ENCODE measurements at places on chromosomes 16 and 17.

- peak; percentile 90 for DNase-seq
These were observed 12.0 kb upstream of the CD300A start for GRCh38 chr17:74454197-74455024.

DNA sequence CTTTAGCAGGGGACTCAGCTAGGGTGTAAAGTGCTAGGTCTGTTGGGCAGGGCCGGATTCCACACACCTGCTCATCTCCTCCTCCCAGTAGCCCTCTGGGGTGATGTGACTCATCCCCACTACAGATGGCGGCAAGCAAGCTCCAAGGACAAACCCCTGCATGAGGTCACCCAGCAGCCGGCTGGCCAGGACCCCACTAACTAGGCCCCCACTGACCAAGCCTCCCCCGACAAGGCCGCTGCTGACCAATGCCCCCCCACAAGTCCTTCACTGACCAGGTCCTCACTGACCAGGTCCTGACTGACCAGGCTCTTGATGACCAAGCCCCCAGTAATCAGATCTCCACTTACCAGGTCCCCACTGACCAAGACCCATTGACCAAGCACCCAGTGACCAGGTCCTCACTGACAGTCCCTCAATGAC lies 36.7 kb downstream of the TNFRSF13B start:
- no peak for DNase-seq

DNA sequence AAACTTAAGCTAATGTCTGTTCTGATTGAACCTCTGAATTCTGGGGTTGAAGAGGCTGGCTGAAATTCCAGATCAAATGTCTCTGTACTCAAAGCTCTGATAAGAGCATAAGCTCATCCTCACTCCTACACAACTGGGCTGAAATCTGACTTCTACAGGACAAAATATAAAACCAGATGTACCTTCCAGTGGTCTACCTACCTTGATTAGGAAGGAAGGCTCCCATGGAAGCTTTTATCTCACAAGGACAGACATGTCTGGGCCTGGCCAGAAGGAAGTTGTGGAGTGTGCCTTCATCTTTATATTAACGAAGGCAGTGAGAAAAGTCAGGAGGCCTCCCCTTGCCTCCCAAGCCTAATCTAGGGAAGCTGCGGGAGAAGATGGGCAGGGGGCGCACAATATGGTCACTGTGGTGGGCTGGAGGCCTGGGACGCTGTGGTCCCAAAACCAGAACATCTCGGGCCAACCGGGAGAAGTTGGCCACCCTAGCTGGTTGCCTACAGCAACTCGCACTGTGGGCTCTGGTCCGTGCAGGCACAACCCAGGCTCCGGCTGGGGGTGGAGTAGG lies 55.6 kb upstream of the LRRC37A3 start:
- DNase-seq: no peak

GRCh38 chr16:77722309-77723107 lies at the start of gene NUDT7:
NUDT7 (plus strand) TSS chr16:77722514; CDS start chr16:77722583, 69 bp downstream.
- DNase-seq: peak; percentile 99

DNA sequence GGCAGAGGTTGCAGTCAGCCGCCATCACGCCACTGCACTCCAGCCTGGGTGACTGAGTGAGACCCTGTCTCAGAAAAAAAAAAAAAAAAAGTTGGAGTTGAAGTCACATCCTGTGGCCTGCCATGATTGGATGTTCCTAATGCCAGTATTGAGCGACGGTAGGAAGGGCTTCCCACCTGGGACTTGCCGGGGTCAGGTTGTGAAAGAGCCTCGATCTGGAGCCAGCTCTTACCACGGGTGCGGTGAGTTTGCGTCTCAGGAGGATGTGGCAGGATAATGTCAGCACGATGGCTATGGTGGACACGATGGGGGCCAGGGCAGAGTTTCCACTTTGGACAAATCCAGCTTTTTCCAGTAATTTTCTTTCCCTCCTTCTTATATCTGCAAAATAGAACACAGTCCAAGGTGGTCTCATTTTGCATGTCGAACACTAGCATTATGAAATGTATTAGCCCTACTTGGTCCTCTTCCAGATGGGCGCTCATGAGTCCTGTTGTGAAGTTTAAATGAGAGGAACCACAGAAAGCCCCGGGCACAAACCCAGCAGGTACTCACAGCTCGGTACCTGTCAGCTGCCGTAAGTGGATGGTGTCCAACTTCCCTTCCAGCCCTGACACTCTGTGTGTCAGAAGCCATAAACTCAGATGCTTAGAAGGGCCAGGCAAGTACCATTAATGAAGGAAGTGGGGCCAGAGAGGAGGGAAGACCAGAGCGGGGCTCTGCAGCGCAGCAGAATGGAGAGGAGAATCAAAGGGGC lies 22.2 kb downstream of the ABCC12 start:
- DNase-seq: no peak

GRCh38 chr16:11658896-11659708 lies 9.2 kb upstream of the SNN start:
- DNase-seq: no peak

GRCh38 chr17:69961501-69962145 lies 113.4 kb upstream of the KCNJ16 start:
- no peak for DNase-seq

DNA sequence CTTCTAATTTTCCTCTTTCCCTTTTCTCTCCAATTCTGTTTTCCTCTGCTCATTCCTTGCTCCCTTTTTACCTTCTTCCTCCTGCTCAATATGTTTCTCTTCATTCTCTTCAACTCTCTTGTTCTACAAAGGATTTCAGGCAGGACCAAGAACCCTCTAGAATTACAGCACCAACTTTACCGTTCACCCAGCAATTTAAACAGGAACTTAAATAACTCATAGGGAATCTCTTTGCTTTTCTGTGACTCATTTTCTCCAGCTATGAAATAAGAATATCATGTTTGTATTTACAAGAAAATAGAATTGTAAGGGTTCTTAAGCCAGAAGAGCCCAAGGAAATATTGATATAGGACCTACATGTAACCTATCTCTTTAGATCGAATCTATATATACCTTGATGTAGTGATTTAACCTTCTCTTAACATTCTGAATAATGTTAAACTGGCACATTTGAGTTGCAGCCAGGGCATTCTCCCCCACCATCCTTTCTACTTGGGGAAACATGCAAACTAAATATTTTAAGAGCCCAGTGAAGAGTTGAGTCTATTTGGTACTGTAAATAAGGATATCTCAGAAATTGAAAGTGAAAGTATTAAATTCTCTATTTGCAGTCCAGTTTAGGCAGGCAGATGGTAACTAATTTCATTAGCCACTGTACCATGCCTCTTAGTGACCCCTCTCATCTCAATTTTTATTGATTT lies 137.0 kb downstream of the ANKFN1 start:
- no peak for DNase-seq

DNA sequence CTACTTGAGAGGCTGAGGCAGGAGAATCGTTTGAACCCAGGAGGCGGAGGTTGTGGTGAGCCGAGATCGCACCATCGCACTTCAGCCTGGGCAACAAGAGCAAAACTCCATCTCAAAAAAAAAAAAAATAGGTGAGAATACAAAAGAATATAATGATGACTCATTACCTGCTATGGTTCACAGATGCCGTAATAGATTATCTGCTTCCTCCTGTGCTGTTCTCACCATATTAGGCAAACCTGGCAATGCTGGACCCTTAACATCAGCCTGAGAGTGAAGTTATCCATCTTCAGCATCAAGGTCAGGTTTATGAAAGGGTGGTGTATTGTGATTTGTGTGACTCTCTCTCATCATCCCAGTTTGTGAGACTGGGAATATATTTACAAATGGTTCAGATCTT lies 271.3 kb upstream of the CPHXL start:
- no peak for DNase-seq

GRCh38 chr16:1923299-1924034 lies 5.3 kb upstream of the HS3ST6 start:
- no peak for DNase-seq

DNA sequence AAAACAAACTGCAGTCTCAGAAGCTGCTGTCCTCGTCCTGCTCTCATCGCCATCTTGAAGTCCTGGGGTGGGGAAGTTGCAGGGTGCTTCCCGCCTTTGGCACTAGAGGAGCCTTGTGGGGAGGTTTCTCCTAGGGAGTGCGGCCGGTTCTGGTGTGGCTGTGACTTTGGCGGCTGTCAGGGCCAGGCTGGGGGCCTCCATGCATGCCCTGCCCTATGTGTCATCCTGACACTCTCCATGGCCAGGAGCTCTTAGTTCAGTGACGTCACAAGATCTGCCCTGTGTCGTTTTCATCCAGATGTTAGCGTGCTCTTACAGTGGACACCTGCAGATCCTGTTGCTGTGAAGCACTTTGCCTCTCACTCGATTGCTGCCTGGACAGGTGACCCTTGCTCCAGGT lies 49.6 kb downstream of the PLD6 start:
- no peak for DNase-seq

- DNase-seq: no peak
These were observed 80.1 kb downstream of the PMP22 start for GRCh38 chr17:15184872-15185624.

- no peak for DNase-seq
These were observed at the start of gene CACNG4 for GRCh38 chr17:66963909-66964771. CACNG4 (plus strand) TSS chr17:66964707; CDS start chr17:66964912, 205 bp downstream.

GRCh38 chr16:57388359-57389086 lies 16.0 kb upstream of the CCL17 start:
- DNase-seq: no peak

GRCh38 chr17:16398270-16399267 lies 16.8 kb upstream of the TRPV2 start:
- DNase-seq: peak; percentile 66

- no peak for DNase-seq
These were observed 27.9 kb downstream of the CDR2 start for GRCh38 chr16:22346483-22346882.

- DNase-seq: no peak
These were observed 611 bp downstream of the SMARCE1 start for GRCh38 chr17:40646791-40647623.

DNA sequence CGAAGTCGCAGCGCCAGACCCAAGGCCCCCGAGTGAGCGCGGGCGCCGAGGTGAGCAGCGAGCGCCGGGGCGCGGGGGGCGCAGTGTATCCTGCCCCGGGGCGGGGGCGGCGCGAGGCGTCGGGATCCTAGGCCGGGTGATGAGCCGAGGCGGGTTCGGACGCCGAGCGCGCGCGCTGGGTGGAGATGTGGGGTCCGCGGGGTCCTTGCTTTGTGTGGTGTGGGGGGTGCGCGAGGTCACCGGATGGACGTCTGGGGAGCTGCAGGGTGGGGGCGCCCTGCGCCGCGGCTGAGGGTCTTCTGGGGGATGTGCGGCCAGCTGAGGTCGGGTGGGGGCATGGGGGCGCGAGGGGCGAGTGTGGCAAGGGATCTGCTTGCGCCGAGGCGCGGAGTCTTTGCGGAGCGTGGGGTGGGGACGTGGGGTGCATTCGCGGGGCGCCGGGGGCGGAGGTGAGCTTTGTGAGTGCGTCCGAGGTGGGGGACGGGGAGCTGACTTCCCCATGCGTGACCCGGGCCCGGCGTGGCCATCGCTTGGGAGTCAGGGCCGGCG lies 560 bp downstream of the RAI1 start:
- DNase-seq: peak; percentile 63

All from dorsolateral prefrontal cortex (tissue), 122 donors.